ENCODE measurements at places on chromosomes 3 and 15.

GRCh38 chr3:643376-643775 lies 446.8 kb downstream of the CHL1 start:
- no peak for DNase-seq

GRCh38 chr3:151282921-151283320 lies 4.6 kb upstream of the P2RY14 start:
- DNase-seq = no peak

- no peak for DNase-seq
Measured at GRCh38 chr3:55147856-55148720, 220.2 kb upstream of the LRTM1 start.

DNA sequence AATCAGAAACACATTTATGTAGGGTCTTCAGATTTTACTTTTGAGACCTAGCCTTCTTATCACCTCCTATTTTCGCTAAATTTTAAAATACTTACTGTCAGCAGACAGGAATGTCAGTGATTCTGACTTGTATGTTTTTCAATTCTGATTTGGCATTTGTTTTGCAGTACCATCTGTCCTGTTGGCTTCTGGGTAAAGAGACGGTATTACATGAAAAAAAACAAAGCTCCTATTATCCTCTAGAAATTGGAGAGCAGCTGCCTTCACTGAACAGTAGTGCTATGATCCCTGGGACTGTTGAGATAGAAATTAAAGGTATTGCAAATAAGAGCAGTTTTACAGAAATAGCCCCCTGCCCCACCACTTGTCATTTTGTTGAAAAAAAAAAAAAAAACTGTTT lies 8.4 kb downstream of the ARMC8 start:
- DNase-seq = no peak

DNA sequence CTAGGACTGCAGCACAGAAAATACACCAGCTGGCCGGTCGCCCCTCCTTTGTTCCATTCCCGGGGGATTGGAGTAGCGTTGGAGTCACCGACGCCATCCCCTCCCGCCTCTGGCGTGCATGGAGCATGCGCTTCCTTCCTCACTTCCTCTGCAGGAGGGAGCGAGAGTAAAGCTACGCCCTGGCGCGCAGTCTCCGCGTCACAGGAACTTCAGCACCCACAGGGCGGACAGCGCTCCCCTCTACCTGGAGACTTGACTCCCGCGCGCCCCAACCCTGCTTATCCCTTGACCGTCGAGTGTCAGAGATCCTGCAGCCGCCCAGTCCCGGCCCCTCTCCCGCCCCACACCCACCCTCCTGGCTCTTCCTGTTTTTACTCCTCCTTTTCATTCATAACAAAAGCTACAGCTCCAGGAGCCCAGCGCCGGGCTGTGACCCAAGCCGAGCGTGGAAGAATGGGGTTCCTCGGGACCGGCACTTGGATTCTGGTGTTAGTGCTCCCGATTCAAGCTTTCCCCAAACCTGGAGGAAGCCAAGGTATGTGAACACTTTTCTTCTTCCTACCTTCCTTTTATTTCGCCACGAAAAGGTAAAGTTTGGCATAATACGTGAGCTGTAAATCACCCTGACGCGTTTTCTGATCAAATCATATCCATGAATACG lies at the start of gene SCG3:
Gene SCG3, plus strand, starts transcription at position 201 of the 661 bp plus-strand sequence. Its CDS starts 253 bp downstream, at position 454.
- DNase-seq = peak; percentile 98

DNA sequence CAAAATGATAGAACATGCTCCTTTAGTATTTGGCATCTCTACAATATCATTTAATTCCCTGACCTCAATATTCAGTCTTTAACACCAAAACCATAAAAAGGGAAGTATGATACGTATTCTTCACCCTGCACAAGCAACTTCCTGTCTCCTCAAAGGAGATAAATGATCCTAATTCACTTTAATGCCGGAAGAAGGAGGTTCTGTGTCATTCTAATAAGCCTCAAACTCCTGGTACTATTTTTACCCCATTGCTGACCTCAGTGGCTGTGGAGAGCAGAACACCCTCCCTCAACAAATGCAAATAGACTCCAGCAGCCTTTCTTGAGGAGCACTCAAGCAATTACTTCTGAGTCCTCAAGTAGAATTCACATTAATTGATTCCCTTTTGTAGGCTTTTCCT lies 173.3 kb downstream of the TMEM108 start:
- no peak for DNase-seq

DNA sequence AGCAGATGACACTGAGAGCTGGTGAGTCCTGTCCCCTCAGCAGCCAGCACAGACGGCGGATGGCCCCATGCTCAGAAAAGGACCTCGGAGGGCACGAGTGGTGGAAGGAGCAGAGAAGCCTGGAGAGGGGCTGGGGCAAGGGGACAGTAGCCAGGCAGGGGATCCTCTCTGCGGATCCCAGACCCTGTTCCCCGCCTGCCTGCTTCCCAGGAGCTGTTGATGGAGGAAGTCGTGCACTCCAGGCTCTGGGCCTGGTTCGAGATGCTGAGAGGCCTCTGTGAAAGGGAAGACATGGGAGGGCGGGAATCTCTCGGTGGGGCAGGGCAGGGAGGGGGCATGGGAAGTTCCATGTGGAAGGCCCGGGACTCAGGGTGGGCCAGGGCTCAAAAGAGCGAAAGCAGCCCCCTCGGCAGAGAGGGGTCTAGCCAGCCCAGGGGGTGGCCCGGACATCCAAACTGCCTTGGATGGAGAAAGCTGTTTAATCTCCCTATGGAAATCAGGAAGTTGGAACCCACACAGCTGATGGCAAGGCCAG lies 47.9 kb upstream of the MAGEF1 start:
- DNase-seq = no peak

- no peak for DNase-seq
Measured at GRCh38 chr3:128537091-128537703, 44.2 kb upstream of the GATA2 start.

GRCh38 chr15:50543556-50543955 lies 2.9 kb downstream of the USP50 start:
- no peak for DNase-seq

- DNase-seq = no peak
Measured at GRCh38 chr3:71180524-71180923, 403.0 kb downstream of the FOXP1 start.

DNA sequence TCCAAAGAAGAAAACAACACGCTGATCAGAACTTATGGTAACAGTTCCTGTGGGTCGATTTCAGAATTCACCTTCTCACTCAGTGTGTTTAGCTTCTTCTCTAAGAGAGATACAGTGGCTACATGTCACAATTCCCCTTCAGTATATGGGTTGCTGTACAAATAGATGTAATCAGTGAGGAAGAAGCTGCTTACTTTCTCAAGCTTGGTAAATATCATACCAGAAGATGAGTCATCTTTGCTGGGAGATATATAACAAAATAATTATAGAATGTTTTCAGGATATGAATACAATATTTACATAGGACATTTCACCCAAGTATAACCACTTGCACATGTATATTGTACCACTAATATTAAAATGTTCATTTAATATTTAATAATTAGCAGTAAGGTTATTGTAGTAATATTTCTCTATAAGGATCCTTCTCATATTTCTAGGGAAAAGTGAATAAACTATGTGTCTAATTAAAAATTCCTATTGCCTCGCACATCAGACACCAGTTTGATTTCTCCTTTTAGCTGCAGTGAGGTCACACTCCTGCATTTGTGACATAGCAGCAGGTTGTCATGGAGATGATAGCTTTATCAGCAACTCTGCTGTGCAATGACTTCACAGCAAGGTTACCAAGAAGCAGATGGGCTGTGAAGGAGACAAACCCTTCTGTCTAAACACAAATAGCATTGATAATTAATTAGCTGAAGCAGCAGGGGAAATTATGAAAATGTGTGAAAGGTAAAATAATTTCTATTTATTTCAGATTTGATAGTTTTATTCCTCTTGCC lies 211.4 kb downstream of the TUSC7 start:
- DNase-seq = no peak

GRCh38 chr3:48466386-48467109 lies 20.0 kb downstream of the ATRIP start:
- peak; percentile 51 for DNase-seq

DNA sequence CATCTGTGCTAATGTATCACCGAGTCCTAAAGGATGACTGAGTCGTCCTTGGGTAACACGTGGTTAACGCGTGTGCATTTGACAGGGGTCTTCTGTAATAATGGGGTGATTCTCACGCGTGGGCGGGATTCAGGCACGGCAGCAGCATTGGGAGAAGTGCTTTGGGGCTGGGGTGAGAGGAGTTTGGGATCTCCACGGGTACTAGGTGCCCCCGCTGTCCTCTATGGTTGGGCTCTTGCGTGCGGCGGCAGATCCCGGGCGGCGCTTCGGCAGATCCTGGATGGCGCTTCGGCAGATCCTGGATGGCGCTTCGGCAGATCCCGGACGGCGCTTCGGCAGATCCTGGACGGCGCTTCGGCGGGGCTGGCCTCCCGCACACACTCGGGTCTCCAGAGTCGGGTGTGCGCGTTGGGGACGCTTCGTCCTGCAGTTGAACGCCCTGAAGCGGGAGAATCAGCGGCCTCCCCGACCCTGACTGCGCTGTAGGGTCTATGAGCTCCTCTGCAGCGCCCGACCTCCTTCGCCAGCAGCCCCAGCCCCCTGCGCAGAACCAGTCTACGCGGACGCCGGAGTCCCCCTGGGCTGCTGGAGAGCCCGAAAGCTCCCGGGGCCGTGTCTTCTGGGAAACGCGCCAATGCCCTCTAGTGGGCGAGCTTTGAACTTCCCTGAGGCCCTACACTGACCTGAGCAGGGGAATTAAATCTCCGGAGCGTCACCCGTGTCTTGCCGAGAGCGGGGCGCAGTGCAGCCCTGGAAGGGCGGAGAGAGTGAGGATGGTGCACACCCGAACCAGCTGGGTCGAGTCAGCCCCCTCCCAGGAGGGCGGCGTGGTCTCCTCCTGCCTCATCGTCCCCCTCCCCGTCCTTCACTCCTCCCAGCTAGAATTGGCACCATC lies 48.1 kb upstream of the EPHB3 start:
- peak; percentile 93 for DNase-seq

DNA sequence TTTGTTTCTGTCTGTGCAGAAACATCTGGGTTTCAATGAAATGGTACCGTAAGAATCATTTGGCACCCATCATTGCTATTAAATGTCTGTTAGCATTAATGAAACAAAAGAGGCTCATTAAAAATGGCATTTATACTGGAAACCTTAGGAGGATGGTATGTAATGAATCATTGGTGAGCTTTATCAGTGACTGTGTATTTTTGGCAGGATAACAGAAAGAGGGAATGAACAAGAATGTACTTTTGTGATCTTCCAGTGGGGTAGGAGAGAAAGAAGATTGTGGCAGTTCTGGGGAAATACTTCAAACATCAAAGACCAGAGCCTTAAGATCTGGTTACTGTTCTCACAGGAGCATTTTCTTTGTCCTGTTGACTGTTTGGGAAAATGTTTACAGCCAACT lies 4.7 kb upstream of the DCBLD2 start:
- DNase-seq = no peak

DNA sequence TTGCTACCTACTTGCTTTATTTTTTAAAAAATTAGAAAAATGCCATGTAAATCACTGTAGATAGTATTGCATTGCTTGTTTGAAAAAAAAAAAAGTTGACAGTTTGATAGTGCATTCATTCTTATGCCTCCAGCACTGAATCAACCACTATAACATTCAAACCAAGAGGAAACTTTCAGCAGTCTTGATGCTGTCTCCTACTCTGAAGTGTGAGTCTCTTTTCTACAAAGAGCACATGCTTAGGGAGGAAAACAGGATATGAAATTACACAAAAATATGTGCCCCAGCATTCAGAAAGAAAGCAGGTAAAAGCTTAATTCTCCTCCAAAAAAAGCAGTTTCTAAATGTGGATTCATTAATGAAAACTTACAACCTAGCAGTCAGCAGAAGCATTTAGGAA lies 78.3 kb downstream of the ZBTB20 start:
- no peak for DNase-seq

- DNase-seq = no peak
Measured at GRCh38 chr15:95549168-95549738, 781.2 kb upstream of the NR2F2 start.

DNA sequence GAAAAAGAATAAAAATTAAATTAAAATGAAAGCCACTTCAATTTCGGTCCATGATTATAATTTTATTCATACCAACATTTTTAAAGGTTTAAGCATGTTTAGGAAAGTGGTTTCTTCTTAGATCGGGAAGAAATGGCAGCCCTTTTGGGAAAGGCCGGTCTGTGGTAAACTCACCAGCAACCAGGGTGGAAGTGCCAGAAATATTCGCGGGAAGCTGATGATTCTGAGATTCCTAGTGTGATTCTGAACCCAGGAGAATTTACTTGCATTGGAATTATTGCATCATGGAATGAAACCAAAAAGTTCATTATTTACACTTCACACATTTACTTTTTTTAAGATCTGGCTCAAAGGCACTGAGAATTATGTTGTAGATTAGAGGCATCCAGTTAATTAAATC lies 97.2 kb upstream of the CCNL1 start:
- DNase-seq = no peak

DNA sequence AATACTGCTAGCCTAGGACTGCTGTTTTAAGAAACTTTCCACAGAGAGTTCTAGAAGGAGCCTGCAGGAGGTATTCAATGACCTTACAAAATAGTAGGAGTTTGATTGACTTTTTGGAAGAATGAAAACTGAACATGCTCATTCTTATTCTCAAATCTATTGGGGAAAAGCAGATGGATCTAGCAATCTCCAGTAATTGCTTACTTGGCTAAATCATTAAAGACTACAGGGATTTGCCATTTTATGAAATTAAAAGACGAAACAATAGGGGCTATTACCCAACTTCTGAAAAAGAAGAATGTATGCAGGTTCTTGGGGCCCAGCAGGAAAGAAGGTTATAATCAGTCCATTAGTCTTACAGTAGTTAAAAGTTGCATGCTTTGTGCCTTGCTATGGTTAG lies 29.9 kb upstream of the PEX5L start:
- DNase-seq = no peak

- no peak for DNase-seq
Measured at GRCh38 chr3:48738144-48738536, 21.1 kb upstream of the IP6K2 start.

- peak; percentile 62 for DNase-seq
Measured at GRCh38 chr3:107956991-107957900, 133.6 kb downstream of the CD47 start.

- DNase-seq = peak; percentile 87
Measured at GRCh38 chr3:151837057-151837456, 23.1 kb downstream of the AADAC start.

- DNase-seq = no peak
Measured at GRCh38 chr15:41502795-41503668, 9.4 kb downstream of the ITPKA start.

DNA sequence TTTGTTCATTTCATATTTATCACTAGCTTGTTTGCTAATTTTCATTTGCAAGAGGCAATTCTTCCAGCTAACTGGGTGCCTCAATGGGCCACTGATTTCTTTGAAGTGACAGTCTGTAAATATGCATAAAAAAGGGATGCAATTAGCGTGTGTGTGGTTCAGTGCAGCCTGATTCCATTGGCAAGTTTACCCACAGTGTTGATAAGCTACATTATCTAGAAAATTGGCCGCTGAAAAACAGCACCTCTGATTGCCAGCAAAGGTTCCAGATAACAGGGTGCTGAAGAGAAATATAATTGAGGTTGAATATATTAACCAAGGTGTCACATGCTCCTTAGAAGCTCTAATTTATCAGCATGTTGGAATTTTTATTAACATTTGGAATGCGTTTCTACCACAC lies 76.9 kb downstream of the SAMMSON start:
- DNase-seq = no peak

Data from islet precursor cell (in vitro differentiated cells).